ENCODE measurements at places on chromosomes 5 and 9.

GRCh38 chr5:142827934-142828576, 57.9 kb downstream of the ARHGAP26 start:
- no peak for DNase-seq

DNA sequence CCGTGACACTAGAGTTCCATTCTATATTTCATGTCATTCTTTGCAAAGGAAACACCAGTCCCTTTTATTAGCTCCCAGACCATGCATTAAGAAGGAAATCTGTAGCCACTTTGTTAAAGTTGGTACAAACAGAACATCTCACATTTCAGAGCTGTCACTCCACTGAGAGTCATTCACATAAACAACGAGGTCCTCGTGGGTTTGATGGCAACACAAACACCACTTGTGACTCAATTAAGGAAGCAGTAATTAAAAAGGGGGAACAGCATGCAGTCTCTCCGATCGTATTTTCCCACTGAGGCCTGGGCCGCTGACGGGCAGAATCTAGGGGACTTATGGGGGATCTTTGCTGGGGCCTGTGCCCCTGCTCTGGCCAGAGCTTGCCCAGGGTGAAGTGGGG, 94.2 kb upstream of the ZNF618 start:
- no peak for DNase-seq

DNA sequence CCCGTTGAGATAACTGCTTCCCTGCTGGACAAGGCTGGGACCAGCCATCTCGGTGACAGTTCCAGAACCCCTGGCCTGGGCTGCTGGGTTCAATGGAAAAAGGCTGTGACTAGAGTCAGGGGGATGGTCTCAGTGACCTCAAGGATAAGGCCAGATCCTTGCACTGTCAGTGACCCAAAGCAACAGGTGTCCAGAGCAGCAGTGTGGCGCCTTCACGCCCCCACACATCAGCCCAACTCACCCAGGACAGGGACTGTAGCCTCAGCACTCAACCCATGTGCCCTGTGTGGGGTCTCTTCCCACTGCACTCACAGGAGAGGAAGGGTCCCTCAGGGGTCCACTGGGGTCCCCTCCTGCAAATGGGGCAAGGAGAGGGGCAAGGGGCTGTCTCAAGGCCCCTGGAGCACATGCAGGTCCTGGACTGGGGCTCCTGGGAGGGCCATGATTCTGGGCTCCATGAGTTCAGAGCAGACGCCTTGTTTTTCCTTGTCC, 698 bp upstream of the LCN2 start:
- no peak for DNase-seq

DNA sequence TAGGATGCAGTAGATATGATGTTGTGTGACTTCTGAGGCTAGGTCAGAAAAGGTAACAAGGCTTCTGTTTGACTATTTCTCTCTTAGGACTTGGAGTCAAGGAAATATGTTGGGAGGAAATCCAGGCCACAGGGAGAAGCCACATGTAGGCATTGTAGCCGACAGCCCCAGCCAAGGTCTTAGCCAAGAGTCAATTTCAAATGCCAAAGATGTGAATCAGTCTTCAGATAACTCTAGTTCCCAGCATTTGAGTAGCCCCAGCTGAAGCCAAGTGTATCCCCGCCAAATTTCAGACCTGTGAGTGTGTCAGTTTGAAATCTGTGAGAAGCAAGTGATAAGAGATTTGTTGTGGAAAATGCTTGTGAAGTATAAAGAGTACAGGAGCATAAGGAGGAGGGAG, 38.1 kb upstream of the ISL1 start:
- DNase-seq, result no peak

GRCh38 chr5:136164226-136164625, 28.7 kb downstream of the SMIM32 start:
- DNase-seq, result no peak

DNA sequence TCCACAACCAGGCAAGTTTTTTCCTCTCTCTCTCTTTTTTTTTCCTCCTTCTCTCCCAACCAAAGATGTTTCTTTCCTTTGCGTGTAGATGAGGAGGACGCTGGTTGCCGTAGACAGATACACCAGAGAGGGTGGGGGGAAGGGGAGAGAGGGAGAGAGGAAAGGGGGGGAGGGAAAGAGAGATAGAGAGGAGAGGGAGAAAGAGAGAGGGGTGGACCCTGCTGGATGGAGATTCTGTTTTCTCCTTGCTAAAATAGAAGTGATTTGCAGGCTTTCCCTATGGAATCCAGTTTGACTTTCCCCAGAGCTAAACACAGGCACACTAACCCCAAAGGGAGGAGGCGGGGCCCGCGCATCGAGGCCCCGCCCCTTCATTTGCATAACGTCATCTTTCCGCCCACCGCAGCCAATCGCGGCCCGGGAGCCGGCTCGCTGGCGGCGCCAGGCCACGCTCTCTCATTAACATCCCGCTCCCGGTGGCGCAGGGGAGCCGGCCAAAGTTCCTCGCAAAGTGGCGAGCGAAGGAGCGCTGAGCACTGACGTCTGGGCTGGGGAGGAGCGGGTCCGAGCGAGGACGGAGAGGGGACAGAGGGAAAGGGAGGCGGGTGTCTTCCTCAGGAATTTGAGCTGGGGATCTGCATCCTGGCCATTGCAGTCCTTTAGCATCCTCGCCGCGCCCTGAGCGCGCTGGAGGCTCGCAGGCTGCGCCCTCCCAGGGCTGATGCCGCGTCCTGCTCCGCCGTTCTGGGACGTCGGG, 487 bp upstream of the EBF1 start:
- peak; percentile 97 for DNase-seq

GRCh38 chr9:126151031-126151685, 175.5 kb upstream of the MVB12B start:
- DNase-seq, result no peak

- DNase-seq, result no peak
Measured at GRCh38 chr9:1083325-1083913, 33.3 kb downstream of the DMRT2 start.

DNA sequence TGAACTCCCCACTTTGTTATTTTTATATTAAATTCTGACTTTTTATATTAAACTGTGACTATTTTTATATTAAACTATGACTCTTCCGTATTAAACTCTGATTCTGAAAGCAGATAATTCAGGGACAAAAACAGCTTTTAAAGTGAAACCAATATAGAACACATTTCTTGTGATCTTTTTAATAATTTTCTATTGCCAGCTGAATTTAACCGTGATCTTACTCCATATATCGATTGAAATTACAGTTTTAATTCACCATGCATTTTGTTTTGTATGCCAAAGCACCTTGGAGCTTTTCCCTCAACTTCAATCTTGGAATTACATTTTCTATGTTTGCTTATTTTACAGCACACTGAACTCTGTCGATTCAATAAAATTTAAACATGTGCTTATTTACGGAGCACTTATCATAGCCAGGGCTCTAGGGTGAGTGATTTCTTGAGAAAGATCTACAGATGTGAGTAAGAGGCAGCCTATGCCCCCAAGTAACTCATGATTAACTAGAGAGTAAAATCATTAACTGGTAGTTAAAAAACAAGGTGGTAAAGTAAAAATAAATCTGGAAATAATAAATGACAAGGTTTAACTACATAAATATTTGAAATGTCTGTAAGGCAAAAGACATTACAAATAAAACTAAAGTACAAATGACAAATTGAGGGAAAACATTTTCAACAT, 72.9 kb upstream of the ALDH1B1 start:
- no peak for DNase-seq

GRCh38 chr9:126335837-126336735, 9.5 kb downstream of the MVB12B start:
- DNase-seq, result no peak

DNA sequence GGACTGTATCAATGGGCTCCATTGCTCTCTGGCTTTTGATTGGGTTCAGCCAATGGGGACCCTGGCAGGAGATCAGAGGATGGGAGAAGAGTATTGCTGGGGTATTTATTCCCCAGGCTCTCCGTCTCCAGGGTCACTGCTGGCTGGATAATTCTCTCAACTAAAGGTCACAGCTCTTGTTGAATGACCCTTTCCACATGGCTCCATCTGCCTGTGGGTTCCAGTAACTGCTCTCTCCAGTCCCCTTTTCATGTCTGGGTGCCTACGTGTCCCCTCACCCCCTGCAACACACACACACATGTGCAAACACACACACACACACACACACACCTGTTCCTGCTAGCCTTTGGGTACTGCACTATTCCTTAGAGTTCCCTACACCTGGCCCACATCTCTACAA, 53.9 kb upstream of the RIC1 start:
- DNase-seq, result no peak

- DNase-seq, result no peak
Measured at GRCh38 chr9:85055506-85056202, 386.1 kb downstream of the NTRK2 start.

DNA sequence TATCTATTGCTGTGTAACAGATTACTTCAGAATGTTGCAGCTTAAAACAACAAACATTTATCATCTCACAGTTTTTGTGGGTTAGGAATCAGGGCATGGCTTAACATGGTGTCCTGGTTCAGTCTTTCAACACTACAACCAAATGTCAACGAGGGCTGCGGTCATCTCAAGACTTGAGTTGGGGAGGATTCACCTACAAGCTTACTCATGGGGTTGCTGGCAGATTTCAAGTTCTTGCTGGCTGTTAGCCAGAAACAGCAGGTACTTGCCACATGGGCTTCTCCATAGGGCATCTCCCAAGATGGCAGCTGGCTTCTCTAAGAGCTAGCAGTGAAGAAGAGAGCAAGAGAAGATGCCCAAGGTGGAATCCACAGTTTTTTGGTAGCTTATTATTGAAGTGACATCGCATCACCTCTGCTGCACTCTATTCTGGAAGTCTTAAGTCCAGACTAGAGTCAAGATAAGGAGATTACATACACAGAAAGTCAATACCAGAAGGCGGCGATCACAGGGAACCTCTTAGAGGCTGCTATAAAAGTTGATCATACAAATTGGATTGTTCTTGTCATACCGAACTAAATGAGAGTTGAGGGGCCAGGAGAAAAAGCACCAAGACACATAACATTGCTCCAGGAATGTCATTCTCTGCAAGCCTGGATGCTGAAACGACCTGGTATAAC, 42.2 kb downstream of the C9orf153 start:
- no peak for DNase-seq

GRCh38 chr5:134511796-134512660, 13.4 kb upstream of the JADE2 start:
- no peak for DNase-seq

- no peak for DNase-seq
Measured at GRCh38 chr5:128546658-128547281, 8.7 kb upstream of the FBN2 start.

GRCh38 chr5:142600611-142601358, 85.1 kb downstream of the FGF1 start:
- no peak for DNase-seq

- no peak for DNase-seq
Measured at GRCh38 chr5:40514976-40515375, 164.7 kb upstream of the PTGER4 start.

DNA sequence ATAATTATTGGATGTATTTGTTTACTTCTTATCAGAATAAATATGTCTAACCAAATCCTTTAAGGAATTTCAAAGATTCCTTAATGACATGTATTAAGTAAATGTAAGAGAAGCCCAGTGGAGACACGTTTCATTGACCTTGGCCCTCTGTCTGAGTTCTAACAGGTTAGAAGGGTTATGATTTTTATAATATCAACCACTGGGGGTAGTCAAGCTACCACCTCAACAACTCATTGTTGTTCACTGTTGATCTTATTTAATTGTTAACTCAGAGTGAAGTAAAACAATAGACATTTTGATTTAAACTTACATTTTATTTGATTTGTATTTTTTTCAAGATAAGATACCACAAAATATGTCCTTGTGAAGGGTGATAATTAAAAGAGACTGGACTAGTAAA, 499.2 kb upstream of the COX7C start:
- no peak for DNase-seq

GRCh38 chr5:104915226-104915625, 1352.6 kb upstream of the NUDT12 start:
- DNase-seq, result no peak

- DNase-seq, result no peak
Measured at GRCh38 chr5:96660971-96661854, 963 bp upstream of the CAST start.

DNA sequence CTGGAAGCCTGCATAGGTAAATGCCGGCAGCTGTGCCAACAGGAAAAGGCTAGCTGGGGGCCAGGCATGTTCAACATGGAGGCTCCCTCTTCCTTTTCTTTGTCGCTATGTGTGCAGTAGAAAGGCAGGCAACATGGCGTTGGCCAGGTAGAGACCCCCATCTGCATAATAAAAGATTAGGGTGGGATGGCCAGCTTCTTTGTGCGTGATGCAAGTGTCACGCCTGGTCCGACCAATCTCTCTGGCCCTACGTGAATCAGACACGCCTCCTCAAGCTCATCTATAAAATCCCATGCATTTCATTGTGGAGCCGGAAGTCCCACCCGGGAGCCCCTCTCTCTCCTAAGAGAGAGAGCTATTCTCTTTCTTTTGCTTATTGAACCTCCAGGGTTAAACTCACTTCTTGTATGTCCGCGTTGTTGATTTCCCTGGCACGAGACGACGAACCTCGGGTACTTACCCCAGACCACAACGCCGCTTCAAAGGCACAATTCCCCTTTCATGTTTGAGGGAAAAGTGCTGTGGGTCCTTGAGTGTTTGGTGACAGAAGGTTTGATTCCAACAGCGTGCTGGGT, 25.0 kb upstream of the C5orf47 start:
- peak; percentile 3 for DNase-seq

DNA sequence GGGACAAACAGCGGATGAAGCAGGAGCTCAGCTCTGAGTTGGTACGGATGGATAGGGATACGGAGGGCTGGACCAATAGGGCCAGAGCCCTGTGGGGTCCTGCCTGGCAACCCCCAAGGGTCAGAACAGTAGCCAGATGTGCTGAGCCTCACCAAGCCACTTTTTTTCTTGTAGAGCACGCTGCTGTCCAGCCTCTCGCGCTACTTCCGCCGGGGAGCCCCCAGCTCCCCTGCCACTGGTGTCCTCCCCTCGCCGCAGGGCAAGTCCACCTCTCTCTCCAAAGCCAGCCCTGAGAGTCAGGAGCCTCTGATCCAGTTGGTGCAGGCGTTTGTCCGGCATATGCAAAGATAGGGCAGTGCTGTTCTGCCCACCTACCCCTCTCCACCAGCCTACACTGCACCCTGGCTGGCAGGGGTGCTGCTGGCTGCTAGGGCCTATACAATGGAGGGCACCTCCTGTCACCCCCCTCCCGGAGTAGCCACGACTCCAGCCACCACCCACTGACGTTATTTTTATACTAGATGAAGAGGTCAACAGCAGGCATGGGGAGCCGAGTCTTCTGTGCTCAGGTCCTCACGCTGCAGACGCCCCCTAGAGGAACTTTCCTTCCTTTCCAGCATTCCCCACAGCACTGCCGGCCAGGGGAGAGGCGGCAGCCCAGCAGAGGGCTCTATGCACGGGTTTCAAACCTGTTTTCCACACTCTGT, 21.6 kb downstream of the SH3GLB2 start:
- peak; percentile 51 for DNase-seq

DNA sequence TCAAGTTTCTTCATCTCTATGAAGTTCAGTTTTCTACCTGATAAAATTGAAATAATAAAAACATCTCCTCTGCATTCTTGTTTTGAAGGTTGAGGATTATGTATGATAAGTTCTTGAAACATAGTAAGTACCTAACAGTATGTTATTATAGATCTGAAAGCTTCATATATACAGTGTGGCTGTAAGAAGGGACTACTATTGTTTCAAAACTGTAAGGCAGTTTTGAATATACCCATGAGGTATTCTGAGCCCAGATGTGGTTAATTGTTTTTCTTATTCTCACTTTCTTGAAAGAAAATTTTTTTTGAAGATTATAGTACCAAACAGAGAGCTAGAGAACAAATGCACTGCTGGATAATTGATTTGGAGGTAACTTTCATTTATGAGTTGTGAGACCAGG, 383.2 kb downstream of the CHSY3 start:
- no peak for DNase-seq

- peak; percentile 15 for DNase-seq
Measured at GRCh38 chr9:109098171-109098959, 21.4 kb downstream of the TMEM245 start.
